KBM-7 (cell line): ENCODE measurements at places on chromosomes 2 and 18.

GRCh38 chr2:20674974-20675679 is 8.2 kb downstream of the GDF7 start:
- no peak for DNase-seq

DNA sequence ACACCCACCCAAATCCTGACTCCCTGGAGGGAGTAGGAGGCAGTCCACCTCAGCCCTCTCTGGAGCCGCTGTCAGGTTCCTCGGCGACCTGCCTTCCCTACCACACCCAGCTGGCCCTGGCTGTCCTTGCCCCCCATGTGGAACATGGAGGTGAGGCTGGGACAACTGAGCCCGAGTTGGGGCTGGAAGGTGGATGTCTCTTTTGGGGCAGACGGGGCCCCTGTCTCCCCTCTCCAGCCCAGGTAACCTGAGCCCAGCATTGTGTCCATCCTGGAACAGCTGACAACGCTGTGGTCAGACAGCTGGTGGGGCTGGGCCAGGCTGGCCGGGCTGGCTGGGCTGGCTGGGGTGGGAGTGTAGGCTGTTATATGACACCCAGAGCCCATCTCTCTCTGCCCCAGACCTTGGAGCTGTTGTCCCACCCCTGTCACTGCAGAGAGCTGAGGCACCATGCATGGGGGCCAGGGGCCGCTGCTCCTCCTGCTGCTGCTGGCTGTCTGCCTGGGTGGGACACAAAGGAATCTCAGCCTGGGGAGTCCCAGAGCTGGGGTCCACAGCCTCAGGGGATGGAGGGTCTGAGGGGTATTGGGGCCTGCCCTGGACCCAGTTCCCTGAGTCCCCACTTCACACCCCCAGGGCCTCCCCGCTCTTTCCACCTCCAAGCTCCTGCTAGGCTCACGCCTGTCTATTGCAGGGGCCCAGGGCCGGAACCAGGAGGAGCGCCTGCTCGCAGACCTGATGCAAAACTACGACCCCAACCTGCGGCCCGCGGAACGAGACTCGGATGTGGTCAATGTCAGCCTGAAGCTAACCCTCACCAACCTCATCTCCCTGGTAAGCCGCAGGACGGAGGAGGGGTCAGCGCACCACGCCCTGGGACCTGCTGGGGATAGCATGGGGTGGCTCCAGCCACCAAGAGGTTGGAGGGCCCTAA is at the start of gene CHRNG:
Gene CHRNG (plus strand): TSS at position 395 of the 934 bp plus-strand sequence. CDS start 56 bp downstream, at position 451.
- DNase-seq: no peak

- DNase-seq: no peak
Observed at GRCh38 chr18:74702950-74703349, 105.3 kb downstream of the ZNF407 start.

DNA sequence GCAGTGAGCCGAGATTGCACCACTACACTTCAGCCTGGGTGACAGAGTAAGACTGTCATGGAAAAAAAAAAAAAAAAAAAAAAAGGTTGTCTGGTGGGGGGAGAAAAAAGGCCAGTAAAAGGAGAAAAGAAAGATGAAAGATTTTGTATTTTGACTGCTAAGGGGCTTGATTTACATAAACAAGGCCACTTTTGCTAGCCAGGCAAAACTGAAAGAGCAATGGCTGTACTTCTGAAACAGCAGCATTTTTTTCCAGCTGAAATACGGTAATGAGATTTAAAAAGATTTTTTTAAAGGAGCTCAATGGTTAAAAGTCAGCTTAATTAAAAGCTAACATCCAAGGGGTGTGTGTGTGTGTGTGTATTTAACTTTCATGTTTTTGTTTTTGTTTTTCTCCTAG is 11.3 kb upstream of the OXER1 start:
- DNase-seq: no peak

DNA sequence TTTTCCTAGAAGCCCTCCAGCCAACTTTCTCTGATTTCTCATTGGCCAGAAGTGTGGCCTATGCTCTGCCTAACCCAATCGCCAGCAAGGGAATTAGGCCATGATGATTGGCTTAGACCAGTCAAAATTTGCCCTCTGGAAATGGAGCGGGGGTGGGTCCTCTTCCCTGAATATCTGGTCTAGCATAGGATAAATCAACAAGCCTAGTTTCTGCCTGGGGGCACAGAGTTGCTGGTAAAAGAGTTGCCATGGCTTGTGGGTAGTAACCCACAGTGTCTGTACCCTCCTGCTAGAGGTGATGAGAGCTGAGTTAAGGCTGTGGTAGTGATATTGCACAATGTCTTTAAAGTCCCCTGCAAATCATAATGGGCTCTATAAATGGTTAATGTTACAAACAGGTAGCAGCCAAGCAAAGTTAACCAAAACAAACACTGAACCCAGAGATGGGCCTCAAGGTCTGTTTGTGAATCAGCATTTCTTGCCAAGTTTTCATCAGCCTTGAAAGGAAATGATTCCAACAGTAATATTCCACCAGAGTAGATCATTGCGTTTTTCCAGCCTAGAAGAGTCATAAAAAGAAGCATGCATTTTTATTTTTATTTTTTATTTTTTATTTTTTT is 19.3 kb downstream of the GALM start:
- no peak for DNase-seq

DNA sequence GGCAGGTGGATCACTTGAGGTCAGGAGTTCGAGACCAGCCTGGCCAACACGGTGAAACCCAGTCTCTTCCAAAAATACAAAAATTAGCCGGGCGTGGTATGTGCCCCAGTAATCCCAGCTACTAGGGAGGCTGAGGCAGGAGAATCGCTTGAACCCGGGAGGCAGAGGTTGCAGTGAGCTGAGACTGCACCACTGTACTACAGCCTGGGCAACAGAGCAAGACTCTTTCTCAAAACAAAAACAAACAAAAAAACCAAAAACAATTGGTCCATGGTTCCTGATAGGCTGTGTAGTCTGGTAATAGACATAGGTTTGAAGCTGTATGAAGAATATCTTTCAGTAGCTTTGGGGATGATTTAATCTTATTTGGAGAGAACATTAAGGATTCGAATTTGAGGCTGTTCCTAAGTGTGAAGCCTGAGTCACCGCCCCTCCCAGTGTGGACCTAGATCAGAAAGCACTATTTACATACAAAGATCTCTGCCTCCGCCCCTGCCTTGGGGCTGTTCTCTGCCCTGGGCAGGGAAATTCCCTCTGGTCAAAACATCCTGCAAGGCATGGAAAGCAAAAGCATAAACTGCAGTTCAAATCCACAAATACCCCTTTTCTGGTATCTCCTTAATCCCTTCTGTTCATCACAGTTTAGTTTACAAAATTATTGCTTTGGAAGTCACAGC is 52.8 kb upstream of the PMAIP1 start:
- no peak for DNase-seq
